ENCODE measurements at places on chromosomes 5 and 9.

GRCh38 chr5:83764101-83764500 lies 43.4 kb upstream of the HAPLN1 start:
- DNase-seq, result no peak

GRCh38 chr9:77939149-77939668 lies 92.4 kb downstream of the GNAQ start:
- no peak for DNase-seq

- DNase-seq, result no peak
Measured at GRCh38 chr9:68949271-68950000, 64.5 kb downstream of the PRKACG start.

- no peak for DNase-seq
Measured at GRCh38 chr9:2021731-2022130, 6.6 kb downstream of the SMARCA2 start.

GRCh38 chr9:69180670-69181069 lies 6.6 kb downstream of the TJP2 start:
- DNase-seq, result no peak

- no peak for DNase-seq
Measured at GRCh38 chr5:149795360-149795759, 65.2 kb downstream of the PPARGC1B start.

DNA sequence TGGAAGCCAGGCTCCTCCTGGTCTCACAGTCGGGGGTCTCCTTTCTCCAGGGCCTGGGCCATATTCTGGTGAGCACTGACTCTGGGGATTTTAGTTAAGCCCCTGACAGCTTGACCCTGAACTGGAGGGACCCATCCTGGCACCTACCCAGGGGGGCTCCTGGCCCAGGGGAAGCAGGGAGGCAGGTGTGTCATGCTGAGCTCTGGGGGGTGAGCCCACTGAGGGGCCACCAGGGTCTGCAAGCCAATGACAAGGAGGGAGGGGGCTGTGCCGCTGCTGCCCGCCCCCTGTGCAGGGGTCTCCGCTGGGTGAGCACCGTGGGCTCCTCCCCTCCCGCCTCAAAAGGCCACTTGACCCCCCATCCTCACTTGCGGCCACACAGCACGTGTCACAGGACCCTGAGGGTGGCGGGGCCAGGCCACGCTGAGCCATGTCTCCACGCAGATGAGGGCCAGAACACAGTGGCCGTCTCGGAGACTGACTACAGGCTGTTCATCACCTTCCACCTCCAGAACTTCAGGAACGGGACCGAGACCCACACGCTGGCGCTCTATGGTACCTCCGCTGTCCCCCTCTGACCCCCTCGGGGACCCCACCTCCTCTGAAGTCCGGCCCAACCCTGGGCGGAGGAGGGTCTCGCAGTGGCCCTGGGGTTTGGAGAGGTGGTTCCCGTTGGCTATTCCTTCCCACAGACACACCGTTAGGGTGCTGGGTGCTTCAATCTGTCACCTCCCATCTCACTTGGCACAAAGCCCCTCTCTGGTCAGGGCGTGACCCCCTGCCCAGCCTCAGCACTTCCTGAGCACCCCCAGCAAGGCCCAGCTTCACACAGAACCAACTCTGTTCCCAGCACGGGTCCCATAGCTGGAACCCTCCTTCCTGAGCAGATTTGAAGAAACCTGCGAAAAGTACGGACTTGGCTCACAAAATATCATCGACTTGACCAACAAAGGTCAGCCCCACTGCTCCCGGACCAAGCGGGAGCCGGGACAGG lies 2.0 kb downstream of the LCN9 start:
- no peak for DNase-seq

- DNase-seq, result no peak
Measured at GRCh38 chr9:127020802-127021078, 101.7 kb downstream of the ANGPTL2 start.

GRCh38 chr5:40402007-40402364 lies 277.7 kb upstream of the PTGER4 start:
- DNase-seq, result no peak

- DNase-seq, result no peak
Measured at GRCh38 chr9:87643778-87644570, 81.9 kb upstream of the CTSL start.

DNA sequence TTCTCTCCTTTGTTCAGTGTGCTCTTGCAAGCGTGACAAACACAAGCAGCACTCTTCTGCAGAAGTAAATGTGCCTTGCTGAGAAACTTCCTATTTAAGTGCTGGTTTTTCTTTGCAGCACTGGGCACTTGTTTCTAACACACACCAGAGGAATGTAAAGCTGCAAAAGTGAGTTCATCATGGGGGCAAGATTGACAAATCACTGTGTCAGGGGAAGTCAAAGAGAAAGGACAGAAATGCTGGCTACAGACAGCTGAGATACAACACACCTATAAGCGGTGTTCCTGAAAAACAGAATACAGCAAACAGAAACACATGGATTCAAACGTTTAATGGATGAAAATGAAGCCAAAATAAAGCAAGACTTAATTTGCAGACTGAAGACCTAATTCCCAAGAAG lies 19.6 kb downstream of the ROR2 start:
- DNase-seq, result no peak

- no peak for DNase-seq
Measured at GRCh38 chr5:72501488-72501887, 5.7 kb downstream of the ZNF366 start.

GRCh38 chr9:971901-972500 lies 4.5 kb upstream of the DMRT3 start:
- DNase-seq, result no peak

- DNase-seq, result no peak
Measured at GRCh38 chr9:20040991-20041696, 252.3 kb upstream of the SLC24A2 start.

- peak; percentile 32 for DNase-seq
Measured at GRCh38 chr9:89372230-89372816, 54.0 kb downstream of the SECISBP2 start.

- DNase-seq, result no peak
Measured at GRCh38 chr9:38214432-38214831, 145.4 kb upstream of the SHB start.

DNA sequence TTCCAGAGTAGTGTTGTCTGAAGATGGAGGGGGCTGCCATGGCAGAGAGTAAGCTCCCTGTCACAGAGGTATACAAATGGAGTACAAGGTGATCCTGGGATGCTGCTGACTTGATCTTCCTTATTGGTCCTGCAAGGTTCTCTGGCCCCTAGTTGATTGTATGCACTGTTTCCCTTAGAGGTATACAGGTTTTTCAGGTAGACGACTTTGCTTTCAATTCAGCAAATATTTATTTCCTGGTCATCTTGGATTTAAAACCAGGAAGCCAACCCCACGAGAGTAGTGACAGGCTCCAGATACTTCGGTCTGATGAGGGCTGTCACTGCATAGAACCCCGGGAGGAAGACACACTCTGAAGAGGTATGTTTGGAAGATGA lies 16.5 kb upstream of the TRIM14 start:
- DNase-seq, result no peak

DNA sequence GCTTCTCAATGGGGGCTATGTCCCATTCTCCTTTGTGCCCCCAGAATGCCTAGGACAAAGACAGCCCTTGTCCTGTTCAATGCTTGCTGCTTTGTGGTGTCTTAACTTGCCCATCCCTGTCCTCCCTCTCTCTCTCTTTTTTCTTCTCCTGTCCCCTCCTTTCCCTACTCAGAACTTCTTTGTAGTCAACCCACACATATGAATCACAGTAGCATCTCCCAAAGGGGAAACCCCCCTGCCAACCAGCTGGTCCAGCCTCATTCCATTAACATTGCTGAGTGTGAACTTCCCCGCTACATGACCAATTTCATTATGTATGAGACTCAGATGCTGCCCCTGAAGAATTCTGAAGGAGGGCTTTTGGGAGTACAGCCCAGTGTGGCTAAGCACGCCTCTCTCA lies 408.3 kb downstream of the ENC1 start:
- DNase-seq, result no peak

- DNase-seq, result no peak
Measured at GRCh38 chr5:122259995-122260394, 52.0 kb upstream of the SNCAIP start.

- no peak for DNase-seq
Measured at GRCh38 chr5:151156507-151157420, 815 bp downstream of the ANXA6 start.

DNA sequence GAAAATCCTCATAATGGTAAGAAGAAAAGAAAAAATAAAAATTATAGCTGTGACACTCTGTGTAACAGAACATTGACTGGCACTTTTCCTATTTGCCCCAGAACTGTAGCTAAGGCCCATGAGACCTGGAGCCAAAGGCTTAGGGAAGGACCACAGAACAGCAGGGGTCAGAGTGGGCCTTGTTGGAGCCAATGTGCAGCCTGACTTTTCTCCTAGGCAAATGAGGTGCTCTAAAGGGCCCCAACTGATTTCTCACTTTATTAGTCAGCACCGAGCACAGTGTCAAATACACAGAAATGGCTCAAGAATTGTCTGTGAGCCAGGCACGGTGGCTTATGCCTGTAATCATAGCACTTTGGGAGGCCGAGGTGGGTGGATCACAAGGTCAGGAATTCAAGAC lies 4.0 kb upstream of the MEGF9 start:
- DNase-seq, result no peak

- no peak for DNase-seq
Measured at GRCh38 chr5:321230-321725, at the start of gene AHRR. AHRR (plus strand) TSS chr5:321714; CDS start chr5:343903, 22,189 bp downstream.

DNA sequence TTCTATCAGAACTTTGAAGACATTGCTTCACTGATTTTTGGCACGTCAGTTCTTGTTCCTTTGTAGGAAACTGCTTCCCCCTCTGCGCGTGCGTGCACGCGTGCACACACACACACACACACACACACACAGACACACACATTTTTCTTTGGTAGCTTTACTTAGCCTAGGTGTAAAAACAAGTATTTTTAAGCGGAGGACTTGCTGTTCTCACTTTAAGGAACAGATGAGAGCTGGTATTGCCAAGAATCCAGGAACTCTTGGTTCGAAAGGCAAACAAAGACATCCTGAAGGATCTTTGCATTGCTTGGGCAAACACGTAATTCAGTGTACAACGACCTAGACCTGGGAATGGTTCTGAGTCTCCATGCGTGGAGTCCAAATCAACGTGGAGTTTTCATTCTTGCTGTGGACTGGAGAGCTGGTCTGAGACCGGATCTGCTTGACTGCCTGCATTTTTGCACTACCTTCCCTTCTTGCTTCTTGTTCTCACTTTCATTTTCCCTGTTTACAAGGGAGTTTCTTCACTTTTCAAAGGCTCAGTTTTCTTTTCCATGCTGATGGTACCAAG lies 8.2 kb downstream of the TMEM268 start:
- no peak for DNase-seq

DNA sequence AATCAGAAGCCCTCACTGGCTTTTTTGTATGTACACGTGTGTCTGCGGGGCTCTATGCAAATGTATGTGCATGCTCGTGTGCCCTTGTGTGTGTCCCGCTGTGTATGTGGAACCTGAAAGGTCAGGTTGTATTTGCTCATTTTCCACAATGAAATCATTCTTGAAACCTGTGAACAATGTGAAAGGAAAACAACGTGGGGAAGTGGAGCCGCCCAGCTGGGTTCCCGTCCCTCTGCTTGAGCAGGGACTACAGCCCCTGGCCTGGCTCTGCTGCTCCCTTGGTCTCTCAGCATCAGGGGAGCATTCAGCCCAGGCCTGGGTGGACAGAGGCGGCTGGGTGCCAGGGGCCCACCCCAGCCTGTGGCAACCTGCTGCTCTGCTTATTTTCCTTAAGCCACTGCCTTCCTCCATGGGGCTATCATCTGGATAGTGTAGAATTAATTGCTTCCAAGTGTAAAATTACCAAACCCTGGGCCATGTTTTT lies 3.0 kb downstream of the ECSCR start:
- DNase-seq, result no peak

GRCh38 chr5:152246401-152246800 lies 158.7 kb downstream of the NMUR2 start:
- no peak for DNase-seq

DNA sequence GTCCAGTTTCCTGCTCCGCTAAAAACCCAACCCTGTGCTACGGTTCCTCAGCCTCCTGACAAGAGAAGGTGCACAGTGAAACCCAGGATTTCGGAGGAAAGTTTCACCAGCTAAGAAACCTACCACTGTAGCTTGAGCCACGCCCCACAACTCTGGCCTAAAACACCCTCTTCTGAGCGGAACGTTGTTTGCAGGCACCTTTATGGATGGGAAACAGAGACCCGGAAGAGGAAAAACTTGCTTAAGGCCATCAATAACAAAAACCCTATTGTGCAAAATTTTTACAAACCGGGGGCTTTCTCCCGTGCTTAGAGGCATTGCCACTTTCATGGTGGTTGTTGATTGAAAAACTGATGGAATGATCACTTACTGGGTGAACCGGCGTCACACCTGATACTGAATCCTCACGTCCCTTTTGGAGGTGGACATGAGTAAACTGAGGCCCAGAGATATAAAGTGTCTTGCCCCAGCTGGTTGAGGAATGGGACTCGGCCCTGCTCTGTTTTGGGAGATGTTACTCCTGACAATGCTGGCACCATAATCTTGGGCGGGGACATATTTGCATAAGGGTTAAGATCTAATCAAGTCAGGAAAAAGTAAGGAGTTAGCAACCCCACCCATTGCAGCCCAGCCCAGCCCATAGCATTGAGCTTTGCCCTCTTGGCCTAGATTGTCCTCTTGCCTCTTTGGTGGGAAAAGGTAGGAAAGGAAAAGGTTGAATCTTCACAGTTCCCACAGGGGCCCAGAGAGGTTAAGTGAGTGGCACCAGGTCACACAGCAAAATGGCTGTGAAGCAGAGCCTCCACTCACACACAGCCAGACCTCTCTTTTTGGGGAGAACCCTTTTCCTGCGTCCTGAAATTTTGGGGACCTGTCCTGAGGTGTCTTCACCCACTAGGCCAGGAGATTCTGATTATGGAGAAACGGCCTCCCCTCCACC lies 23.2 kb upstream of the PTGS1 start:
- no peak for DNase-seq

GRCh38 chr9:69919461-69920061 lies 98.9 kb downstream of the CFAP95 start:
- DNase-seq, result no peak

GRCh38 chr9:26768145-26768544 lies 124.5 kb downstream of the CAAP1 start:
- DNase-seq, result no peak

- DNase-seq, result no peak
Measured at GRCh38 chr9:90455316-90455715, 187.3 kb downstream of the DIRAS2 start.

- no peak for DNase-seq
Measured at GRCh38 chr5:97297063-97297703, 114.1 kb upstream of the RIOK2 start.

- no peak for DNase-seq
Measured at GRCh38 chr5:61618577-61618976, 286.5 kb downstream of the ZSWIM6 start.
